Fibroblast of skin of right biceps (primary cell): ENCODE measurements at places on chromosomes 5 and 9.

- no peak for DNase-seq
Observed at GRCh38 chr5:139212486-139212885, 14.3 kb upstream of the SIL1 start.

DNA sequence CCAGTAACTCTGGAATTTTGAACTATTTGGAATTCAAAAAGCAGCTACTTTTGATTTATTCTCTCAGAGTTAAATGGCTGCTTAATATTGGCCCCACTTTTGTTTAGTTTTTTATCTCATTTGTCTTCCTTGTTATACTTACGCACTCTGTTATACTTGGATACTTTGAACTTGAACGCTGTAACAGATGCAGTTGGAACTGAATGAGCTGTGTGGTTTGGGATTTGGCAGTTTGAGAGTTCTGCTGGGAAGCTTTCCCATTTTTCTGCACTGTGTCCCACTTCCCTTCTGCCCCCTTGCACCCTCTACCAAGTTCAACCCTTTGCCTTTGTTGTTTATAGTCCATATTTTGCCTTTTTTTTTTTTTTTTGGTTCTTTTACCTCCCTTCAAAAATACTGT, 3.8 kb downstream of the RHOBTB3 start:
- peak; percentile 56 for DNase-seq

DNA sequence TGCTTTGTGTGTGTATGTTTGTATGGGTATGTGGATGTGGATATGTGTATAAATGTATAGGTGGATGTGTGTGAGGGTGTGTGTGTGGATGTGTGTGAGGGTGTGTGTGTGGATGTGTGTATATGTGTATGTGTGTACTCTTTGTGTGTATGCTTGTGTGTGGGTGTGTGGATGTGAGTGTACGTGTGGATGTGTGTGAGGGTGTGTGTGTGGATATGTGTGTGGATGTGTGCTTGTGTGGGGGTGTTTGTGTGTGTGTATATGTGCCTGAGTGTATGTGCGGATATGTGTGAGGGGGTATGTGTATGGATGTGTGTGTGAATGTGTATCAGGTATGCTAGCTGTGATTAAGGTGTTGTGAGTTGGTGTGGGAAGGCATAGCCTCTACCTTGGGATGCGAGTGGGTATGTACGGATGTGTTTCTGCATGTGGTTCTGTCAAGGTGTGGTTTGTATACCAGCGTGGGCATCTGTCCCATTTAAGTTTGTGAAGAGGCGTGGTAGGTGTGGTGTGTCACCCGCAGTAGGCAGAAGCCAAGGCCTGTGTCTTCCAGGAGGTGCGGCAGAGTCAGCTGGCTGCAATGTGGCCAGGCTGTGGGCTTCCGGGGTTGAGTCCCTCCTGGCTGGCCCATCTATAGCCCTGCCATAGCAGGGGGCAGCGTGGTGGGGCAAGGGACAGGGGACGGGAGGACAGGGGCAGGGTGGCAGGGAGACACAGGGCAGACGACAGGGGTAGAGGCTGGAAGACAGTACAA, 155.8 kb downstream of the DAB2IP start:
- no peak for DNase-seq

GRCh38 chr9:81609782-81610739, 79.3 kb downstream of the TLE1 start:
- DNase-seq = peak; percentile 68

GRCh38 chr9:105309531-105309931, 65.1 kb downstream of the SLC44A1 start:
- DNase-seq = no peak

DNA sequence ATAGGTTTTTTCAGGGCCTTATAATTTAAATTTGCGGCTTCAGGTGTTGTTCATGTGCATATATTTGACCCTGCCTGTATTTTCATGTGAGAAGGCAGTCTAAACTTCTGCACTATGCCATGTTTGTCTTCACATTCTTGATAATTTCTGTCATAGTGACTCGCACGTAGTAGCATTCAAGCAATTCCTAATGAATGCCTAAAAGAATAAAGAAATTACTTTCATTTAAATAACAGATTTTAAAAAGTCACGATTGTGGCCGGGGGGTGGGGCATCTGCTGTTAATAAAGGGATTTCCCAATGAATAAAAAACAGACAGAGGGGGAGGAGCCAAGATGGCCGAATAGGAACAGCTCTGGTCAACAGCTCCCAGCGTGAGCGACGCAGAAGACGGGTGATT, 318.0 kb downstream of the ADAMTS6 start:
- peak; percentile 92 for DNase-seq

DNA sequence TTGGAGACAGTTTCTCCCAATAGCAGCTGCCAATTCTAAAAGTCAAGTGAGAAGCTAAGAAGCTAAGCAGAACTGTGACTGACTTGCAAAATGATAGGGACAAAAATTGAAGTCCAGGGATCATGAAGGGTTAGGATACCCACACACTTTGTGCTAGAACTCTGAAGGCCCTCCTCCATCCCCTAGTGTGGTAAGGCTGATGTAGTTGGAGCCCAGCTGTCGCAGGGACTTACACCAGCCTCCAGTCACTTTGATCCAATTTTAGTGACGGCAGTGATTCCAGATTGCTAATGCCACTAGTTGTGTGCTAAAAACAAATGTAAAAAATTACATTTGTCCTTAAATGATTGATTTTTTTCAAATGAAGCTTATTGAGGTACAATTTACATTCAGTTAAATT, 742.7 kb upstream of the ZNF608 start:
- no peak for DNase-seq

DNA sequence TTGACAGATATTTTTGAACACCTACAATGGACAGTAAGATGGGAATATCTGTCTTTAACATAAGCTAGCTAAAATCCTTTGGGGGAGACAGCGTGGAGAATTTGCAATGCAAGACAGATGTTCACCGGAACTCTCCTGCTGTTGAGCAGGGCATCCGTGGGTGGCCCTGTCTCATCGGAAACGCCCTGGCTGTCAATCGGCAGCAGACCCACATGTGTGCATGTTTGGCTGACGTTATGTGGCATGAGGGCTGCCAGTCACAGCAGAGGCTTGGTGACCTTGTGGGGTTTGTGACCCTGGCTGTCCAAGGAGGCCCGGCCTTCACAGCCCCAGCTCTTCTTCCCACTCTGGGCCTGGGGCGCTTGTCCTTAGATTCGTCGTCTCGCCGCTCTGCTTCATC, 129.7 kb upstream of the OTULINL start:
- DNase-seq = no peak

- DNase-seq = peak; percentile 96
Observed at GRCh38 chr5:142726188-142726731, 40.4 kb upstream of the FGF1 start.

- no peak for DNase-seq
Observed at GRCh38 chr5:106363578-106363977, 1307.2 kb downstream of the EFNA5 start.

DNA sequence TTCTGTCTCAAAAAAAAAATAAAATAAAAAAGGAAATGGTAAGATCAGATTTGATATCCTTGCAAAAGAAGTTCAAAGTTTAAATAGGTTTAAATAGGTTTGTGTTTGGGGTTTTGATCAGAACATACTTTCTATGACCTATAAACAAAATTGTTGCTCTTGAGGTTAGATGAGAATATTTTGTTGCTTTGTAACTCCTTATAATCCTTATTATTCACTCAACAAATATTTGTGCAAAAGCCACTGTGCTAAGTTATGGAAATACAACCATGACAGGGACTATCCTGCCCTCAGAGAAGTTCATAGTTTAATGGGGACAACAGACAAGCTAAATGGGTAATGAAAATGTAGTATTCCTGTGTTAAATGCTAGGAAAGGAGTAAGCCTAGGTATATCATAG, 71.5 kb downstream of the INVS start:
- peak; percentile 26 for DNase-seq

GRCh38 chr5:53487436-53487835, 7.0 kb downstream of the FST start:
- DNase-seq = no peak

- no peak for DNase-seq
Observed at GRCh38 chr9:5895782-5896181, 5.1 kb downstream of the MLANA start.

- no peak for DNase-seq
Observed at GRCh38 chr5:116765441-116765840, 190.8 kb upstream of the SEMA6A start.

- no peak for DNase-seq
Observed at GRCh38 chr9:13734601-13735000, 455.1 kb upstream of the MPDZ start.

DNA sequence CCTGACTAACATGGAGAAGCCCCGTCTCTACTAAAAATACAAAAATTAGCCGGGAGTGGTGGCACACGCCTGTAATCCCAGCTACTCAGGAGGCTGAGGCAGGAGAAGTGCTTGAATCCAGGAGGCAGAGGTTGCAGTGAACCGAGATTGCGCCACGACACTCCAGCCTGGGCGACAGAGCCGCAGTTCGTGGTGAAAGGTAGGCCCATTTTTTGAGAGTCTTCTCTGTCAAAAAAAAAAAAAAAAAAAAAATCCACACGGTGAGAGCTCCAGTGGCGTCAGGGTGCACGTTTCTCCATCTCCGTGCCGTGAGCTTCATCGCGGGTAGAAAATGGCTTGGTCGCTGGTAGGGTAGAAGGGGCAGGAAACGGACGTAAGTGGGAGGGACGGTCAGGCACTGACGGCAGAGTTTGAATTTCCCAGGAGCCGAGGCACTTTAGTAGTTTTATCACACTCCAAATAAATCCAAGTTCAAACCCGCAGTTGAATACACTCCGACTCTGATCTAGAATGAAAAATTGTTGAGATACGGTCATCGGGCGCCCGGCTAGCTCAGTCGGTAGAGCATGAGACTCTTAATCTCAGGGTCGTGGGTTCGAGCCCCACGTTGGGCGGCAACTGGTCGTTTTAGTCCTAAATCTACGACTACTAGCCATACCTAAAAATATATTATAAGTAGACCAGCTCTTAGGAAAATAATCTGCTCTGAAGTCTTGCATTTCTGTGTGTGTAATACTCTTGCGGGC, 2.4 kb upstream of the TRIM7 start:
- DNase-seq = peak; percentile 95

DNA sequence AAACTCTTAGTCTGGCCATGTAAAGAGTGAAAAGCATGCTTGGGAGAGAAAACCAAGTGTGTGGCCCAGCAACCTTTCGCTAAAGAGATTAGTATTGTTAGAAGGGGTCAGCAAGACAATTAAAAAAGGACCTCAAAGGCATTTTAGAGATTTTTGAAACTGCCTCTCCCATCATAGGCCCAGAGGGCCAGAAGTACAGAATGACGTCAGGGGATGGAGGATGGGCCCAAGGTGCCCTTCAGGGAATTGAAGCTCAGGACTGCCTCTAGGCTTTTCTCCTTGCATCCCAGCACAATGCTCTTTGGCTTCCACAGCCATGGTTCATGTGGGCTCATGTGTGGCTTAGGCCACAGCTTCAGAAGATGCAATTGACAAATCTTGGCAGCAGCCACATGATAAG, 287.0 kb upstream of the COX7C start:
- no peak for DNase-seq

GRCh38 chr9:99762470-99762869, 59.2 kb upstream of the NR4A3 start:
- no peak for DNase-seq

GRCh38 chr9:84829471-84829870, 159.9 kb downstream of the NTRK2 start:
- DNase-seq = no peak

DNA sequence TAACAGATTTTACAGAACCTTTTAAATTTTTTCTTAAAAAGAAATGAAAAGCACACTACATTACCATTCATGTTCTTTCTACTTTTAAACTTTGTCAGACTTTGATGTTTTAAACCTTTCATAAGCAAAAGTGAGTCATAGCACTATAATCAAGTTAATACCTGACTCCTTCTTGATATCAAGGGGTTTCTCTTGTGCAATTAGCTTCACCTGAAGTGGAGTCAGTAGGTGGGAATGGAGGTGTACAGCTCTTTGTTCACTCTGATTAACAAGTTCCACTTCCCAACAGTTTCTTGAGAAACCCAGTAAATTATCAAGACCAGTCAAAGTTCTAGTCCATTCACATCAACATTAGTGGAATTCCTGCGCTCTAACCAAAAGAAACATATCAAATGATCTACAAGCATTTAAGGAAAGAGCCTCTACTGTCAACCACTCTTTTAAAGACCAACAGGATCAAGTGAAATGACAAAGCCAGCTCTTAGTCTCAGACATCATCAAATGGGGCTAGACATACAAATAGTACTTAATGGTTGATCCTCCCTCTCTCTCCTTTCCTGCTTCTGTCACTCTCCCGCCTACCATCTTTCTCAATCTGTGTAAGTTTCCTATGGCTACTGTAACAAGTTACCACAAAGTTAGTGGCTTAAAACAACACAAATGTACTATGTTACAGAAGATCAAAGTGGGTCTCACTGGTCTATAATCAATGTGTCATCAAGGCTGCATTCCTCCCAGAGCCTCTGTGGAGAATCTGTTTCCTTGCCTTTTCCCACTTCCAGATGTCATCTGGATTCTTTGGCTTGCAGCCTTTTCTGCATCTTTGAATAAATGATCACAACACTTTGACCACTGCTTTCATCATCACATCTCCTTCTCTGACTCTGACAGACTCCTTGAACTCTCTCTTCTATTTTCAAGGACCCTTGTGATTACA, 68.0 kb downstream of the HINT1 start:
- peak; percentile 49 for DNase-seq

- DNase-seq = no peak
Observed at GRCh38 chr5:172593306-172593705, 47.8 kb upstream of the NEURL1B start.

DNA sequence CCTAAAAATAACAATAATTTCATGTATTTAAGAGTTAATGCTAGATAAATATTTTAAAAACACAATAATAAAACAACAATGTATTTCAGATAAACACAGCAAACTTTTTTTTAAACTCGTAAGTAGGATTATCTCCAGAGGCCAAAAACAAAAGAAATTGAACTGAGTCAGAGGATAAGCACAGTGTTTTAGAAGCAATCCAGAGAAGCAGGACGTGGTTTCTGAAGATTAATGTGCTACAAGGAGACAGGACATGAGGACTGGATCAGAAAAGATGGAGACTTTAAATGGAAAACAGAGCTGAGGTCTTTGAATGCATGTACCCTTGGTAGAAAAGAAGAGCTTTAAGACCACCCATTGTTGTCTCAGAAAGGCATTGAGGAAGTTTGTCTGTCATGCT, 491.2 kb upstream of the TLE4 start:
- peak; percentile 24 for DNase-seq

- no peak for DNase-seq
Observed at GRCh38 chr9:113495526-113495925, 32.0 kb downstream of the RGS3 start.

GRCh38 chr9:82600536-82601292, 462.2 kb downstream of the RASEF start:
- DNase-seq = no peak

- DNase-seq = no peak
Observed at GRCh38 chr9:89458768-89459496, 39.0 kb downstream of the SEMA4D start.

GRCh38 chr5:177066224-177066623, 20.5 kb upstream of the FGFR4 start:
- no peak for DNase-seq

DNA sequence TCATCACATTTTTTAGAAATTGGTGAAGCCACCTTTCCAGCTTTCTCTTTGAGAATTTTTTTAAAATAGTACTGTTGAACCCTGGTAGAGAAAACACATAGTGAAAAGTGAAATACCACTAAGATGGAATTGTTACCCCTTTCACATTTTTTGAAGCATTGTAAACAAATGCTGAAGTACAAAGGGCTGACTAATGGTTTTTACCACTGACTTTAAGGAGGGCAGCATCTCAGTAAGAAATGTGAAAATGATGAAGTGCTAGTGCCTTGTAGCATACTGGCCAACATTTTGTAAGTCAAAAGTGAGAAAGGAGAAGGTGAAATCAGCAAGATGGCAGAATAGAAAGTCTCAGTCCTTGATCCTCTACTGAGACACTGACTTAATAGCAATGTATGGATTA, 320.6 kb downstream of the PJA2 start:
- no peak for DNase-seq

GRCh38 chr5:29983528-29984155, 1209.8 kb upstream of the CDH6 start:
- DNase-seq = no peak
